Left renal cortex interstitium (tissue), 4 donors: ENCODE measurements at places on chromosomes 1 and 21. TPM values are rescaled to one million over a fixed set of nuclear protein-coding genes. Genes with fewer than 3 reads are reported as not detected.

Gene KCNK2
- polyA plus RNA-seq: 1.8 TPM

Gene RAP1GAP
- 24.3 TPM for polyA plus RNA-seq

Gene ROR1
- polyA plus RNA-seq: 29.2 TPM

Gene ALX3
- polyA plus RNA-seq: not detected

Gene PGM1
- polyA plus RNA-seq: 33.6 TPM

DNA sequence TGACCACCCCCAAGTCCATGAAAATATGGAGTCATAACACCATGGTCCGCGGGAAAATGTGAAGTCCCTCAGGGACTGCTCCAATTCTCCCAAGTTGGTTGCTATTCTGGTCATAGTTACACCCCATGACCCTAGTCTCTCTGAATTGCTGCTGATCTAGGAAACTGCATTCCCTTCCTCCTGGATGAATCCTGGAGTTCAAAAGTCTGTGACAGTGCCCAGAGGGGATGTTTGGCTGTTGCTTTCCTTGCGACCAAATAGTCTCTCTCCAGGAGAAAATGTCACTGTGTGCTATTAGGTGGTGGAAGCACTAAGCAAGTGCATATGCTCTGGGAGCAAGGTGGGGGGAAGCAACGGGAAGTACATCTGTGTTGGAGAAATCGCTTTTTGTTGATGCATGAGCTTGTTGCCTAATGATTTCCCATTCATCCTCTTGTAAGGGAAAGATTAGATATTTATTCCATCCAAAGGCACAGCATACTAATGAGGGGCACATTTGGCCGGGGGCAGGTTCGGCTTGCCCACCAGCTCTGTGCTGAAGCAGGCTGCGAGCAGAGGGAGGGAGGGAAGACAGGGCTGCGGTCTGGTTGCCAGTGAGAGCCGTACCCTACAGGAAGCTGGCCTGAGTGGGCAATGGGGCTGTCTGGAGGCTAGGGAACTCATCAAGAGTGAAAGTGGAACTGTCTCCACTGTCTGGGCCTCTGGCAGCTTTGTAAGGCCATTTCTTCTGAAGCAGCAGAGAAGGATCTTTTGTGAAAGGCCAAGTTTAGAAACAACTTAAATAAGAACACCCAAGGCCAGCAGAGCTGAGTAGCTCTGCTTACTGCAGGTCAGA, 27.2 kb downstream of the SYT6 start:
- DNase-seq: no peak

GRCh38 chr1:73860421-73860950, 337.5 kb downstream of the LRRIQ3 start:
- DNase-seq: no peak

GRCh38 chr1:32399843-32400242, 5.6 kb upstream of the BSDC1 start:
- DNase-seq: no peak

- no peak for DNase-seq
Observed at GRCh38 chr1:207291723-207292122, 29.8 kb upstream of the CD55 start.

GRCh38 chr1:241985787-241986186, 13.1 kb downstream of the MAP1LC3C start:
- DNase-seq: no peak

DNA sequence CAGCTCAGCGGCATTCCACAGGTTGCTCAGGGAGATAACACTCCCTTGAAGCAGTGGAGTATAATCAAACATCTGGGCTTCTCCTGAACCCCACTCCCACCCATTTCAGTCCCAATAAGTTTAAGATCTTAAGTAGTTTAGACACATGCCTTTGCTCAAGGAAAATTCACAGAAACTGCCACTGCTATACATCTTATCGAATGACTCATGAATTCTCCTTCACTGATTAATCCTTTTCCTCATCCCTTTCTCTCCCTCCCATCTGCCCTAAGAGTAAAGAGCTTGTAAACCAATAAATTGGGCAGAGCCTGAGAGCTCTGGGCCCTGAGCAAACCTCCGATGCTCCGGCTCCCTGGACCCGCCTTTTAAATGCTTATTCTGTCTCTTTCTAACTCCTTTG, 10.2 kb downstream of the VN1R5 start:
- DNase-seq: no peak

DNA sequence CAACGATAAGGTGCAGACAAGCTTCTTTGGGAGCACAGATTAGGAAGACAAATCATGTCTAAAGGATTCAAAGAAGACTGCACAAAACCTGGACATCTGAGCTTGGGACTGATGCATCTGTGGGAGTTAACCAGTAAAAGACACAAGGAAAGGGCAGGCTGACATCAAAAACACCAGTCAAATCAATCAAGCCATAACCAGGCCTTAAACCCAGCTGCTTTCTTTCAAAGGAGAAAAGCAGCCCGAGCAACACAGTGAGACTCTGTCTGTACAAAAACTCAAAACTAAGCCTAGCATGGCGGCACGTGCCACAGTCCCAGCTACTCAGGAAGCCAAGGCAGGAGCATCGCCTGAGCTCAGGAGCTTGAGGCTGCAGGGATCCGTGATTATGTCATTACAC, 411.6 kb downstream of the SMYD3 start:
- DNase-seq: peak; percentile 11

- DNase-seq: no peak
Observed at GRCh38 chr1:190377294-190377693, 100.4 kb downstream of the BRINP3 start.

DNA sequence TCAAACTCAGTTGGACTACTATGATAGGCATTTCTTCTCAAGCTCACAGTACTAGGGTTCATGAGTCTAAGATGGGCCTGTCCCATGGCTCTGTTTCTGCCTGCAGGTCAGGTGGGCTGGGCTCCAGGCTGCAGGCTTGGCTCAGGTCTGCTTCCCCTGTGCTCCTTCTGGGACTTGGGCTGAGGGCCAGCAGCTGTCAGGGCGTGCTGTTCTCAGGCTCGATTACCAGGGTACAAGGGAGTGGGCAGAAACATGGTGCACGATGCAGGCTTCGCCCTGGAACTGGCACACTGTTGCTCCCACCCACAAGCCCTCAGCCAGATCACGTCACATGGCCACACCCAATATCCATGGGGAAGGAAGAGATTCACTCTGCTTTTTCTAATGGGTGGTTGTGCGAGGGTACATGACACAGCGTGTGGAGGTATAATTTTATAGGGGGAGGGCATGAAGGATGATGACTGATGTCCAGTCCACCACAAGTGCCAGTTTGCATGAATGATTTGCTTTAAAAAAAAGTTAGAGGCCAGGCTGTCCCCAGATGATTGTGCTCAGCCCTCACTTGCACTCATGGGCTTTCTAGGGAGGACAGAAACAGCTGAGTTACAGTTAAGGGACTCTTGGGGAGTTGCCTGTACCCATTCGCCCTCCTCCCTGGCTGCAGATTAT, 118.0 kb downstream of the ACTL8 start:
- no peak for DNase-seq

GRCh38 chr1:97870589-97870988, 50.2 kb downstream of the DPYD start:
- no peak for DNase-seq

DNA sequence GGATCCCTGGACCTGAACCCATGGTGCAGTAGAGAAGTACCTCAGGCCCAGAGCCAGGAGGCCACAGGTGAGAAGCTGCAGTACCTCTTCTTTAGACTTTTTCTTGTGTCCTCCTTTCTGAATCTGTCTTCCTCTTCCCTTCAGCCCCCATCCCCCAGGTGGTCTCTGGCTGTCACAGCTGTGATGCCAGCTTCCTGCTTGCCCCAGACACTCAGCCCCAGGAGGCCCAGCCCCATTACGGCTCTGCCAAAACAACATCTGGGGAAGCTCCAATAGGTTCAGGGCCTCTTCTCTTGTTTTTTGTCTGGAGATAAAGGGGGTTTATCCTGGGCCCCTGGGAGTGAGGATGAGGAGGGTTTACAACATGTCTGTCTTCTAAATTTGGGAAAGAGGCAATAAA, 9.5 kb upstream of the BTG2 start:
- DNase-seq: no peak

- no peak for DNase-seq
Observed at GRCh38 chr1:172324086-172324485, 96.4 kb upstream of the C1orf105 start.

DNA sequence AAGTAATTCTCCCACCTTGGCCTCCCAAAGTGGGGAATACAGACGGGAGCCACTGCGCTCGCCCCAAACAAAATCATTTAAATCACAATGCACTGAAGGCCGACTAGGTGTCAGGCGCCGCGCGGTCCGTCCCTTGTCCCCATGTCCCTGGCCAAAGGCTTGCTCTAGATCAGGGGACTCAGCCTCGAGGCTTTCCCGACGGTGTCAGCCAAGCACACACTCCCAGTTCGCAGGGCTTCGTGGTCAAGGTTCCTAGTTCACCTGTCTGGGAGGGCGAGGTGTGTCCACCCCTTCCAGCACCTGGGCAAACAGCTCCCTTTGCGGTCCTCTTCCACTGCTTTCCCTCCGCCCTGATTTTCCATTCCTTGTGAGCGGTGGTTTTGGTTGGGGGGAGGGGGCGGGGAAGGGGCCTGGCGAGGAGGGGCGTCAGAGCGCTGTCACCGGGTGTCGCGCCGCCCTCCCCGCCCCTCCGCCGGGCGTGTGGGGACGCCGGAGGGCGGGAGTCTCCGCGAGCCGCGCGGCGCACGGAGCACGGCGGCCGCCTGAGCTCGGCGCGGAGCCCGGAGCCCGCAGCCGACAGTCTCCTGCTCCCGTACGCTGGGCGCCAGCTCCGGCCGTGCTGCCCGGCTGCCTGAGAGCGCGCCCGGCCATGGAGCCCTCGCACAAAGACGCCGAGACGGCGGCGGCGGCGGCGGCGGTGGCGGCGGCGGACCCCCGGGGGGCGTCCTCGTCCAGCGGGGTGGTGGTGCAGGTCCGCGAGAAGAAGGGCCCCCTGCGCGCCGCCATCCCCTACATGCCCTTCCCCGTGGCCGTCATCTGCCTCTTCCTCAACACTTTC, at the start of gene STUM:
TSS of gene STUM (plus strand) at position 509 of the 838 bp plus-strand sequence. CDS start at position 650, 141 bp downstream.
- DNase-seq: no peak

DNA sequence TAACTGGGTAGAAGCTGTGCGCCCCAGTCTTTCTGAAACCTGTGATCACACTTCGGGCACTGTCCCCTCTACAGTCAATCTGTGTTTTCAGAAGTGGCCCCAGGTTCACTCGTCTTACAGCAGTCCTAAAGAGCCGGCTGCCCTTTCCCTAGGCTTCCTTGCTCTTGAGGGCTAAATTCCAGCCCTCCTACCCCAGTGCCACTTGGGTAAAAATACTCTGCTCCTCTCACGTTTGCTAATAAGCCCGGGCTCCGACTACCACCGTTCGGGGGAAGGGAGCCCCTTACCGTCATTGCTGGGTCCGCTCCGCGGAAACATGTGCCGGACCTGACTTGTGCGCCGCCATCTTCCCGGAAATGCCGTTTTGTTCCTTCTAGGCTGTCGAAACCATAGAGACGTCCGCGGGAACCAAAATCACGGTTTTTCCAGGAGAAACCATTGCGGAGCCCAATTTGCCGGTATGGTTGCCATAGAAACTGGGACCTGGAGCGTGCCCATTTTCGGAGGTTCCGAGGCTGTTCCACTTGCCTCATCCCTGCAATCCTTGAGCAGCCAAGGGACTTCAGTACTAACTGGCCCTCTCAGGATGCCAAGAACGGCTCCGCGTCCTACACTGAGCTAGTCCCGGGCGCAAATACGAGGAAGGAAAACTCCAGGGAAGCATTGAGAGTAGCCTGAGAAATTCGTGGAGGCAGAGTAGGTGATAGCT, at the start of gene GPATCH4:
TSS of gene GPATCH4 (minus strand) at position 358 of the 709 bp plus-strand sequence.
- no peak for DNase-seq

- no peak for DNase-seq
Observed at GRCh38 chr1:65310078-65310587, 790 bp downstream of the DNAJC6 start.
